ENCODE measurements at places on chromosomes 2 and 18.

DNA sequence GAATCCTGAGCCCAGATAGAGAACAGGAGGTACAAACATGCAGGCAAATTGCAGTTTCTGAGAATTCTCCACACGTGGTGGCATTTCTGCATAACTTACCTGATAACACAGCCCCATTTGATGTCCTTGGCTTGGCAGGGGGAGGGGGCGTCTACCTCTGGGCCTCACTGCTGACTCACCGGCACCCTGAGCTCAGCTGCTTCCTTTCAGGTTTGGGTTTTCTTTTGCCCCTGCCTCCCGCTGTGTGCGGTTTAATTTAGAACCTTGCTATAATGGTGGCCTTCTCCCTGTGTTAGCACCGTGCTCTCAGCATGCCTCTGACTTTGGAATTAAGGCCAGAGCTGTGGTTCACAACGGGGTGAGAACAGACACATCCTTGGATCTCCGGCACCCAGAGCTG is 4.4 kb downstream of the CTIF start:
- DNase-seq, result no peak

- no peak for DNase-seq
These were observed 619.6 kb downstream of the CPS1 start for GRCh38 chr2:211175956-211176355.

DNA sequence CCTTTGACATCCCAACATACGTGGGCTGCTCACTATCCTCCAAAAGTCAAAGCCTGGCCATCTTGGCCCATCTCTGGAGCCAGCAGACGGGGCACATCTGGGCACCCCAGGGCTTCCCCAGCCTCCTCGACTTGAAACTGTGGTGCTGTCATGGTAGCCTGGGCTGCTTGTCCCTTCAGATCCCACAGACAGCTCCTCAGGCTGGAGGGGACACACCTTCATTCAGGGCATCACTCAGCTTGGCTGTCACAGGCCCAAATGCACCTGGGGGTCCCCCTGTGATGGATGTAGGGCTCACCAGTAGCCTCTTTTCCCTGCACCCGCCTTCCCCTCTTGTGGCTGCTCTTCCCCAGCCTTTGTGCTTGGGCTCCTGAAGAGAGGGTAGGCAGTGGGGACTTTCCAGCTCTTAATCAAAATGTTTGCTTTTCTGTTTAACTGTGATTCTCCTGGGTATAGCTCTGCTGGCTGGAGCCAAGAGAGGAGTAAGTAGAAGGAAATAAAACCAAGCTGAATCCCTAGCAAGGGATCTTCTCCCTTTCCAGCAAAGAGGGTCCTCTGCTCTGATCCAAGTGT is 92.3 kb downstream of the GYPC start:
- no peak for DNase-seq

DNA sequence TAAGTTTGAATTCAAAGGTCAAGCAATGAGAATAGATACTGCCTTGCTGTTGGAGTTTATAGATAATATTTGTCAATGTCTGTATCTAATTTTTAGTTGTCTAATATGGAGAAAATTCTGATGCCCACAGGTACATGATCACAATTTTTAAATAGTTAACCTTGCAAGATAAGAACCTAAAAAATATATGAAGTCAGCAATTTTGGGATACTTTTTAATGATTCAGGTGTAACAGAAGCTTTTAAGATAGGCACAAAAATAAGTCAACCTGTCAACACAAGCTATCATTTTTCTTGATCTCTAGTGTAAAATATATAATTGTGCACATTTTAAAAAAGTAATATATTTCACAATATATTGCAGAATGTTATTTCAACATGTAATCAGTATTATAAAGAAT is 92.5 kb upstream of the IL1R2 start:
- DNase-seq, result no peak

- DNase-seq, result no peak
These were observed 30.9 kb upstream of the IL37 start for GRCh38 chr2:112880091-112880531.

DNA sequence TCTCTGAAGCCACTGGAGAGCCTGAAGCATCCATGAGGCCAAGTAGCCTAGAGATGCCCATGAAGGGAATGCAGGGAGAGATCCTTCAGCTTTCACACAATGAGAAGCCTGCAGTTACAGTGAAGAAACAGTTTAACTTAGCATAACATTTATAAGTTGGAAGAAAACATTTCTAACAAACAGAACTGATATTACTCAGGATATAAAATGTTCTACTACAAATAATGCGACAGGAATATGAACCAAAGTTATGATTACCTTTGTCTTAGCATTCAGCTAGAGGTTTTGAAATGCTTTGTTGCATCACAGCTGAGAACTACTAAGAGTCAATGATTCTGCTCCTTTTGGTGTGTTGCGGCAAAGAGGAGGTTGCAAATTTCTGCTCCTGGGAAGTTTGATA is 6.9 kb upstream of the KYNU start:
- DNase-seq, result peak; percentile 66

DNA sequence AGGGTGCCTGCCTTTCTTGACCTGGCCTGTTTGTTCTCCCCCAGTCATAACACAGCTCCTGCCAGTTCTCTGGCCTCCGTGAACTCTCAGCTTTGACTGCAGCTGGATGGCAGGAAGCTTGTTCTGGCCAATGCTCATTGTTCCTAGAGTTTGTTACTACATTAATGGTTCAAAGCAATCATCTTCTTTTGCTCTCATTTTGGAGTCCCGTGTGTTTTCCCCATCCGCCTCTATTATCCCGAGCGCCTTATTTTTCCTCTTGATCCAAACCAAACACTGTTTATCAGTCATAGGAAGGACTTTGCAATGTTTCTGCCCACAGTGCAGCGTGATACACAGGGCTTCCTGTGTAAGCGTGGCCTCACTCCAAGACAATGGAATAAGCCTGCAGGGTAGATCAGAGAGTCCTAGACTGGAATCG is 184.3 kb upstream of the APCDD1 start:
- peak; percentile 45 for DNase-seq

DNA sequence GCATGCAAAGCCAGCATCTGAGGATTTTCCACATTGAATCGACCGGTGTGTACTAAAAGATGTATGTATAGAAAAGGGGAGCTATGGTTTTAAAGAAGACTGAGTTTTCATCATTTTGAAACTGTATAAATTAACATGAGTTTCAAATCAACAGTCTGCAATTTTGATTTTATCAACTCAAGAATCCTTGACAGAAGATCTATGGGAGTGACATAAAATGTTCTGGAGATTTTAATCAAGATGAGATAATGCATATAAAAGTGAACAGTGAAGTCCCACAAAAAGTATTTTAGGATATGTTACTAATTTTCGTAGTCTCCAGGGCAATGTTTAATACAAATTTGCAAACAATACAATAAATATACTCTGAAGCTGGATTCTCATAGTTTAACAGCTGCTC is 24.0 kb upstream of the CERS6 start:
- no peak for DNase-seq

GRCh38 chr2:26633993-26634595 is 7.1 kb downstream of the CIB4 start:
- no peak for DNase-seq

- DNase-seq, result no peak
These were observed 165.5 kb downstream of the GLI2 start for GRCh38 chr2:120901201-120901600.

GRCh38 chr2:158953926-158954763 is 14.3 kb upstream of the TANC1 start:
- peak; percentile 87 for DNase-seq

DNA sequence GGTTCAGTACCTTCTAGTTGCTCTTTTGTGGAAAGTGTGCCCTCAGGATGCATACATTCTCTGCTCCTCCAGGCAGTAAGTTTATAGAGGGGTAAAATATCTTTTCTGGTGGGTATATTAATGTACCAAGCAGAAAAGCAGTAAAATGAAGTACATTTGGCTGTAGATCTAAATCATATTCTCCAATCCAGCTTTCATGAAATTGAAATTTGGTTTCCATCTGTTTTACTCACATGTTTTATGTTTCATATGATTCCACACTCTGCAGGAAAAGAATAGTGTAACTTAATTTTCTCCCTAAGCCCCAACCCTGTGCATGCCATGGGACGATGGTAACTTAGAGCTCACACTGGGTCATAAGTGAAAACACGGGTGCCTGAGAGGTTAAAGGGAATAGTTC is 172.3 kb downstream of the AKAIN1 start:
- no peak for DNase-seq

- no peak for DNase-seq
These were observed 137.6 kb downstream of the TNS1 start for GRCh38 chr2:217864963-217865772.

- peak; percentile 14 for DNase-seq
These were observed 151.5 kb downstream of the ERBB4 start for GRCh38 chr2:212387146-212387545.

DNA sequence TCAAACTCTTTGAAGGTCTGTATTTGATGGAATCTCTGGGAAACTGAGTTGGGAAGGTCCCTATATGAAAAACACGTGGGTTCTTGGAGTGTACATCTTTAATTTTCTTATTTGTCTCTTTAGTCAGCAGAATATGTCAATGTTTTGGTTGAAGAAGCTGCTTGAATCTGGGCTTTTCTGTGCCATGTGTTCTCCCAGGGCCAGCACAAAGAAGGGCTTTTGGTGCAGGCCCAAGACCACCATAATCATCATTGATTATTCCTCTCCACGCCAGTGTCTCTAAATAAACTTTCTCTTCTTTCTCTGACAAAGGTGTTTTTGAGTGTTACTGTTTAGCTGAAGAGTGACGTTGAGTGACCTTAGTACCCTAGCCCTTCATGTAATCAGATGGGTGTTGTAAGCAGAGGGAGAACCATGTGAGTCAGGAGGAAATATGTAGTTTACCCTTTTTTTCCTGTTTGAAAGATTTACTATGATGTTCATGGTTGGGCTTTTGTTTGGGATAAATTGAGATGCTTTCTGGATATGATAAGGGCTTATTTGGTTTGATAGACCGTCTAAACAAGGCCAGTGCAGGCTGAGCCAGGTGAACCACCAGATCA is 11.6 kb upstream of the TNP1 start:
- DNase-seq, result no peak

- no peak for DNase-seq
These were observed 151.6 kb upstream of the MSH6 start for GRCh38 chr2:47631306-47631705.

GRCh38 chr2:240994171-240994896 is 4.1 kb upstream of the SNED1 start:
- peak; percentile 40 for DNase-seq

- peak; percentile 29 for DNase-seq
These were observed 24.2 kb downstream of the RAPH1 start for GRCh38 chr2:203510941-203511305.
